ENCODE measurements at places on chromosomes 11 and 22. TPM values are rescaled to one million over a fixed set of nuclear protein-coding genes. Genes with fewer than 3 reads are reported as not detected.

Gene UBQLN3
- not detected for total RNA-seq

Gene CCS
- total RNA-seq = 27.5 TPM

Gene GRIA4
- total RNA-seq = not detected

DNA sequence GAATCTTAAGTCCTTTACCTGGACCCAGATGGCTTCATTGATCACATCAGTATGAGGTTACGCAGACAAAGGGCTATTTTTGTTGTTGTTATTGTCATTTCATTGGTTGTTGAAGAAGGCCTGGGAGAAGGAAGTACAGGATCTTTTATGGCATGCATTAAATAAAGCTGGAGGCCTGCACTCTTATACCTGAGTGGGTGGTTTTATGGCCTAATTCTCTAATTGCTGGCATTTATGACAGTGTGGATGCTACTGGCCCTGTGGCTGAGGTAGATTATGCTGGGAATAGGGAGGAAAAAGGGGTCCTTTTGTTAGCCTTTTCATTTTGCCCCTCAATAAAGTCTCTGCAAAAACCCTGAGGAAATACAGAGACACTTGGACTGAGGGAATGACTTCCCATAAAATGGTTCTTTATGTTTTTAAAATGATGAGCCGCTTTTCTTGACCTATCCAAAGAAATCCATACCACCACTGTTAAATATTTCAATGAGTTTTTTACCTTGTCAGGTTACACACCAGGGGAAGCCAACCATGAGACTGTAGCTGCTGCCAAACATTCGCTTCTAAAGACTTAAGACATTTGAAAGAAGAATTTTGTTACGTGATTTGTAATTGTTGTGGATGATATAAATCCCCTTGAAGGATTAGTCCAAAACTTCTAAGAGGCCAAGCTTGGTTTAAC is 6.8 kb downstream of the KMT2A start:
- H3K4me1 ChIP-seq = peaks cover 72% of the 10 kb centered on the region
- no peak overlapping the region for H3K27ac ChIP-seq
- H3K4me3 ChIP-seq = no peak overlapping the region
- no peaks in the 10 kb centered on the region for H3K36me3 ChIP-seq
- DNase-seq = no peak

- no peak overlapping the region for H3K4me3 ChIP-seq
- no peak overlapping the region for H3K27ac ChIP-seq
- no peaks in the 10 kb centered on the region for H3K4me1 ChIP-seq
- no peaks in the 10 kb centered on the region for H3K36me3 ChIP-seq
- H3K27me3 ChIP-seq = no peaks in the 10 kb centered on the region
- no peak for DNase-seq
Observed at GRCh38 chr11:69992943-69993694, 85.0 kb upstream of the ANO1 start.

- H3K27ac ChIP-seq = no peak overlapping the region
- no peaks in the 10 kb centered on the region for H3K4me1 ChIP-seq
- H3K4me3 ChIP-seq = no peak overlapping the region
- DNase-seq = no peak
- H3K27me3 ChIP-seq = no peaks in the 10 kb centered on the region
Observed at GRCh38 chr22:34904486-34904885, 161.5 kb upstream of the ISX start.

- no peaks in the 10 kb centered on the region for H3K27me3 ChIP-seq
- no peak overlapping the region for H3K4me3 ChIP-seq
- H3K4me1 ChIP-seq = no peaks in the 10 kb centered on the region
- DNase-seq = no peak
Observed at GRCh38 chr11:8315954-8316353, 52.3 kb upstream of the LMO1 start.

DNA sequence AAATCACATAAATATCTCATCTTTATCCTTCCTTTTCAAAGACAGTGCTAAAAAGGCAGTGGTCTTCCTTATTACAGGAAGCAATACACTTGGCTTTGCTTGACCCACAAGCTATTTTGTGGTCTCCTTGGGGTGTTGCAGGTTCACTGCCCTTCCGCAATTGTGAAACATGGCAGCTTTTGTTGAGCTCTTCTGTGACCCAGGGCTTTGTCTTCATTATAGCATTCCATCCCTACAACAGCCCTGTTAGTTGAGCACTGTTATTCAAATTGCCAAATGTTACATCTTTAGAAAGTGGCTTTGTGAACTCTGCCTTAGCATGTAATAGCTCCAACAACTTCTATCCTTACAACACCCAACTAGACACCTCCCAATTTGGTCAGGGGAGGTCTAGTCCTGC is 107.1 kb downstream of the OPCML start:
- H3K4me3 ChIP-seq = no peak overlapping the region
- H3K27me3 ChIP-seq = no peaks in the 10 kb centered on the region
- no peak for DNase-seq
- H3K27ac ChIP-seq = no peak overlapping the region

DNA sequence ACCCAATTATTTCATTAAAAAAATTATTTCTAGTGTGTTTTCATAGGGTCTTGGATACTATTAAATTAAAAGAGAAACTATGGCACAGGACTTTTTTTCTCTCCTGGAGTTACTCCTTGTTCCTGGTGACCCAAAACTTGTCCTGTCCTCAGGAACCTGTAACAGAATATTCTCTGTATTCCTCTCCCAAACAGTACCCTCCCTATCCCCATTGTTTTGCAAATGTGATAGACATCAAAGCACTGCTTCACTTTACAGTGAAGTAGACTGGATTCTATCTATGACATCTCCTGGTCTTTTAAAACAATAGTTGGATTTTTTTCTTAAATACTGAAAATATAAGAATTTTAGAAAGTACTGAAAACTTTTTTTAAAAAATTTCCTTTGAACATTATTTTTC is 37.2 kb downstream of the FAR1 start:
- no peaks in the 10 kb centered on the region for H3K4me1 ChIP-seq
- DNase-seq = no peak
- no peaks in the 10 kb centered on the region for H3K36me3 ChIP-seq
- H3K27me3 ChIP-seq = no peaks in the 10 kb centered on the region
- no peak overlapping the region for H3K4me3 ChIP-seq
- H3K27ac ChIP-seq = no peak overlapping the region
